ENCODE measurements at places on chromosomes 7 and 10. TPM values are rescaled to one million over a fixed set of nuclear protein-coding genes. Genes with fewer than 3 reads are reported as not detected.

The TMEM273 gene
- total RNA-seq, result not detected

The PSPH gene
- total RNA-seq, result 125 TPM

The DPP6 gene
- under 0.01 TPM for total RNA-seq

The PAOX gene
- 6.4 TPM for total RNA-seq

The RPEL1 gene
- 0.43 TPM for total RNA-seq

The BHLHA15 gene
- total RNA-seq, result not detected

The AQP1 gene
- 11.9 TPM for total RNA-seq

The IFIT3 gene
- total RNA-seq, result 90.2 TPM

The OR2F1 gene
- not detected for total RNA-seq

The NUTM2B gene
- 0.32 TPM for total RNA-seq

The PDLIM1 gene
- total RNA-seq, result 75.6 TPM

The FBXL13 gene
- 1.3 TPM for total RNA-seq

The SLC18A3 gene
- total RNA-seq, result under 0.01 TPM

The HTR5A gene
- total RNA-seq, result not detected

The LRMDA gene
- total RNA-seq, result under 0.01 TPM

The ERVW-1 gene
- total RNA-seq, result not detected

The C1QL3 gene
- total RNA-seq, result not detected

The HOGA1 gene
- total RNA-seq, result 0.86 TPM

The ENTPD7 gene
- 48.4 TPM for total RNA-seq

The EMX2 gene
- 4.5 TPM for total RNA-seq

The FOXI2 gene
- not detected for total RNA-seq

The WIPF3 gene
- under 0.01 TPM for total RNA-seq

The ARID5B gene
- total RNA-seq, result 162 TPM

The OR9A2 gene
- total RNA-seq, result not detected

The PLXDC2 gene
- 12.6 TPM for total RNA-seq

The CRHR2 gene
- total RNA-seq, result not detected

The DHTKD1 gene
- 30.7 TPM for total RNA-seq

The PON3 gene
- under 0.01 TPM for total RNA-seq

The ADAM22 gene
- 1.3 TPM for total RNA-seq

The GLUD1 gene
- 219 TPM for total RNA-seq

The LRIT1 gene
- not detected for total RNA-seq

The GALNT17 gene
- not detected for total RNA-seq

The NEURL1 gene
- total RNA-seq, result under 0.01 TPM

The SKIDA1 gene
- total RNA-seq, result 0.32 TPM

The GARIN1A gene
- 0.64 TPM for total RNA-seq

The DCLRE1A gene
- total RNA-seq, result 4.2 TPM

The GIMAP8 gene
- under 0.01 TPM for total RNA-seq

The CALN1 gene
- not detected for total RNA-seq

The CYP26C1 gene
- total RNA-seq, result not detected

All from fibroblast of villous mesenchyme (primary cell).